T-helper 9 cell (primary cell): ENCODE measurements at places on chromosomes 13 and 19.

DNA sequence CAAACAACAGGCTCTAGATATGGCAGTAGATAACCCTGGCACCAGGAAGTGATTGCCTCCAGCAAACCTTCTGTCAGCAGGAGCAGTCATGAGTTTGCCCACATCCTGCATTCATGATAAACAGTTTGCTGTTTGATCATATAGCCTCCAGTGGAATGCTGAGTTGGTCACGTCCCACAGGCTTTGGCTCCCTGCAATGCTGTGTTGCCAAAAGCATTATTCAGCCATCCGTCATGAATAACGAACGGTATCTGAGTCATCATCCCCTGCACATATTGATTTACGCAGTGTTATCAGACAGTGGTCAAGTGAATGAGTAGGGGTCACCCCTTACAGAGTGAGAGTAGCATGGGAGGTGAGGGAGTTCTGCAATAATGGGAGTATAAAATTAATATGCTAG, 21.9 kb upstream of the ZNF432 start:
- no peak for DNase-seq

- DNase-seq: no peak
These were observed 233.9 kb downstream of the RGCC start for GRCh38 chr13:41691274-41691673.

DNA sequence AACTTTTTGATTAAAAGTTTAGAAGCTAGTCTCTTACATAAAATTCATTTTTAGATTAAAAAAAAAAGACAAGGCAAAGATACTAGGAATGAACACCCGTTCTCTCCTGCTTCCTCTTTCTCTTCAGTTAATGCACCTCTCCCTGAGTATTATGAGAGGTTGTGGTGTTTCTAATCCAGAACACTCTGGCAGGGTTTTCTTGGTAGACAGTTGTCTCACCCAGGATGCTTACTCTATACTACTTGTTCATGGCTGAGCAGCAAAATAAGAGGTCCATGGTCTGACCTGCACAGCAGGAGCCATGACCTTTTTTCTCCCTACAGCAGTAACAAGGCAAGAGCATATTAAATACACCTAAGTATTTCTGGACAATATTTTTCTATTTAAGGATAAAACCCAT, 62.0 kb downstream of the MICU2 start:
- DNase-seq: no peak

- DNase-seq: no peak
These were observed 149.2 kb downstream of the COL4A1 start for GRCh38 chr13:110157718-110158117.

GRCh38 chr19:56356944-56357343, 36.4 kb downstream of the ZNF582 start:
- DNase-seq: no peak

DNA sequence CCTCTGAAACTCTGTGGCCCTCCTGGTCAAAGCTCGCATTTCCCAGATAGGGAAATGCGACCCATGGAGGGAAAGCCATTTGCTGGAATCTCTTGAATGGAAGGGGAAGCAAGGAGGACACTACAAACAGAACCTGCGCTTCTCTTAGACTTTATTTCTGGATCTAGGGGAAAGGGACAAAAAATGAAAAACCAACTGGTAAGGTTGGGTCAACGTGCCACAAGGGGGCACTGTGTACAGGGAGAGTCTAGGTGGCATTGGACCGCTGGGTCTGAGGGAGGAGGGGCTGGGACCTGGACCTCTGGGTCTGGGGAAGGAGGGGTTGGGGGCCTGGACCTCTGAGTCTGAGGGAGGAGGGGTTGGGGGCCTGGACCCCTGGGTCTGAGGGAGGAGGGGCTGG, 5.0 kb downstream of the KLK4 start:
- peak; percentile 16 for DNase-seq
